M059J (cell line): ENCODE measurements at places on chromosomes 7 and 10. TPM values are rescaled to one million over a fixed set of nuclear protein-coding genes. Genes with fewer than 3 reads are reported as not detected.

YAE1 gene
- 31.4 and 39.0 TPM in 2 replicates for total RNA-seq

IDI2 gene
- total RNA-seq = not detected in 2 replicates

CALHM1 gene
- total RNA-seq = not detected in 2 replicates

SOSTDC1 gene
- total RNA-seq = not detected in 2 replicates
